Glutamatergic neuron (in vitro differentiated cells): ENCODE measurements at places on chromosomes 13 and 19. TPM values are rescaled to one million over a fixed set of nuclear protein-coding genes. Genes with fewer than 3 reads are reported as not detected.

- DNase-seq, result no peak
These were observed 46.0 kb downstream of the C13orf46 start for GRCh38 chr13:113927661-113928581.

GRCh38 chr13:108629181-108629752, at the start of gene MYO16:
MYO16 (plus strand) TSS chr13:108629611; CDS start chr13:108629845, 234 bp downstream.
- peak; percentile 24 for DNase-seq

- no peak for DNase-seq
These were observed 424.7 kb downstream of the IRS2 start for GRCh38 chr13:109361562-109362289.

- DNase-seq, result no peak
These were observed 20.4 kb downstream of the ZNF578 start for GRCh38 chr19:52473655-52474350.

GRCh38 chr19:1392407-1392806, 8.7 kb downstream of the NDUFS7 start:
- DNase-seq, result no peak

The RPL18A gene
- 1,135 TPM for total RNA-seq
